Hippocampal formation (tissue), 2 donors: ENCODE measurements at places on chromosomes 3 and 15.

GRCh38 chr15:31525988-31526665 is 199.5 kb downstream of the KLF13 start:
- no peak for DNase-seq

DNA sequence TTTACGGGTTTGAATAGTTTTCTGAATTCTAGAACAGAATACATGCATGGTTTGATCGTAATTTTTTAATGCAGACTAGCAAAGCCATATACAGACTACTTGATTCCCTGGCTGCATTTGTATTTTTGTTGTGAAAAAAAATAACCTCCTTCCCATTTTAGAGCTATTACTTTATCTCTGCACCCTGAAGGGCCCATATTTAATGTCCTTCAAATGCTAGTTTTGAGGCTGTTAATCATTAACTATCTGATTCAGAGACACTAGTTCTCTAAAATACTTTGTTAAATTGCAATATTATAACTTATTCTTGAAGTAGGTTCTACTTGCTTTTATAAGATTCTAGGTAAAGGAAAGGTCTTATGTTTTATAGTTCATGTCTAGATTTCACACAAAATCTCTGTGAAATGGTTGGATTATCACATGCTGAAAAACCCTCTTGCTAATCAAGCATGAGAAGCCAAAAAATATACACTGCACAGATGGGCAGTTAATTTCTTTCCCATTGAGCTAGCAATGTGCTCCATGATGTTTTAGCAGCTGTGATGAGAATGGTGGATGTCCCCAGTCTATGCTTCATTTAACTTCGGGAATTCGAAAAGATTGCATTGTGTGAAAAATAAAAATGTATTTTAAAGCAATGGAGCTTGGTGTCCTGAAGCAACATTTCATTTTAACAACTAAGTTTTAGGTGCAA is 634.0 kb upstream of the BCHE start:
- no peak for DNase-seq

DNA sequence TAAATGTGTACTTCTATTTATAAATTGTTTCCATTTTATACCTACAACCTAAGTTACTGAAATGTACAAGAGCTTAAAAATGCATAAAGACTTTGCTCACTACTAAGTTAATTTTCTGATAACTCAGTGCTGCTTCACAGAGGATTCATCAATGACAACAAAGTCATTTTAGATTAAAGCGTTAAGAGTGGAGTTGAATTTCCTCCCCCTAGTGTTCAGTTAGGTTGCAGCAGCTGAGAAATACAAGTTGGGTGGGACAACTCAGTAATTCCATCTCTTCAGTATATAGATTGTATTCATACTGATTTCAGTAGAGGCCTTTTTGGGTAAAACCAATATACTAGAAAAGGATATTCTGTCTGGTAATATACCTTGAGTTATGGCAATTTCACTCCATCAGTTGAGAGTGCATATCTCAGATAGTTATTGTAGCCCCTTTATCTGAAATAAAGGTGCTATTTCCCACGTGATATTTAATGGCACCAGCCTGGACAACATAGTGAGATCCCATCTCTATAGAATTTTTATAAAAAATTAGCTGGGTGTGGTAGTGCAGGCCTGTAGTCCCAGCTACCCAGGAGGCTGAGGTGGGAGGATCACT is 6.9 kb upstream of the RPL35A start:
- no peak for DNase-seq

DNA sequence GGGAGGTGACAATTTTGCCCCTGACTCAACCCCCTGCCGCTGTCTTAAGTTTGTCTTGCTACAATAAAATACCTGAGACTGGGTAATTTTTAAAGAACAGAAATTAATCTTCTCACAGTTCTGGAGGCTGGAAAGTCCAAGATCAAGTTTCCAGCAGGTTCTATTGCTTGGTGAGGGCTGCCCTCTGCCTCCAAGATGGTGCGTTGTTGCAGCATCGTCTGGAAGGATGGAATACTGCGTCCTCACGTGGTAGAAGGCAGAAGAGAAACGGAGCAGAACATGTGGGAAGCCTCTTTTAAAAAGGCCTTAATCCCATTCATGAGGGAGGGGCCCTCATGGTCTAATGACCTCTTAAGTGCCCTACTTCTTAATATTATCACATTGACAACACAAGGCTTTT is 87.3 kb upstream of the SNTN start:
- no peak for DNase-seq

DNA sequence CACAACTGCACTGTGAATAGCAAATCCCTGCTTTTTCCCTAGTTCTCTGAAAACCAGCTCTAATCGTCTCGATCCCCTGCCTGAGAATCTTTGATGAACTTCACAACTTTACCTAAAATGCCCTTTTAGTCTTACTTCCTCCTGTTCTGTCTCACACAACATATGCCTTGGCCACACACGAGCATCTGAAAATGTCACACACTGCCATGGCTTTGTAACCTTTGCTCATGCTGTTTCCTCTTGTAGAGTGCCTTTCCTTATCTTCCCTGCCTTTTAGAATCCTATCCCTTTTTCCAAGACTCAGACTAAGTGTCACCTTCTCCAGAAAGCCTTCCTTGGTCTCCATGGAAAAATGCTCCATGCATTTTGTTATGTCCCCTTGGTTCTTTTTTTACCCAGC is 71.4 kb upstream of the HACD2 start:
- no peak for DNase-seq

DNA sequence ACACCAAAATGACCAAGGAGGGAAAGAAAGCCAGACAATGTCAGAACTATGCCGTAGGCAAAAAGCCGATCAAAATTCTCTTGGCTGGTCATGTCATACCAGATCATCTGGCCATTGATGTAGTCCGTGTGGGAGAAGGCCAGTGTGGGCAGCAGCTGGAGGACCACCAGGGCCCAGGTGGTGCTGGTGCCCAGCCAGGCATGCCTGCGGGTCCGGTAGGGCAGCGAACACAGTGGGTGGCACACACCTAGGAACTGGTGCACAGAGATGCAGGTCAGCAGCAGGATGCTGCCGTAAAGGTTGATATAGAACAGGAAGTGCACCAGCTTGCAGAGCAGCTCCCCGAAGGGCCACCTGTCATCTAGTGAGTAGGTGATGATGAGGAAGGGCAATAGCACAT is 39.5 kb downstream of the MFSD1 start:
- no peak for DNase-seq

- DNase-seq: no peak
These were observed 733.0 kb downstream of the ZPLD1 start for GRCh38 chr3:103167850-103168249.

DNA sequence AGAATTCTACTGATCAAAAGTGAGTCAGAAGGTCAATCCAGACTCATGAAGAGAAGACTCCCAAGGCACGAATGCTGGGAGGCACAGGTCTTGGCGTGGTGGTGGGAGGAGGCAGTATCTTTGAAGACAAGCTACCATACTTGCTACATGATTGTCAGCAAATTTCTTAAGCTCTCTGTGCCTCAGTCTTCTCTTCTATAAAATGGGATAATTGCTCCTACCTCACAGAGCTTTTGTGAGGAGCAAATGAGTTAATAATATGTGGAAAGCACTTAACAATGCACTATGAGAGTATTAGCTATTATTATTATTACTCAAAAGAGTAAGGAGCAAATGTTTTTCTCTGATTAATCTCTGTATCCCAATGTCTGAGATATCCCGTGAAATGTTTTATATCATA is 36.2 kb downstream of the EHD4 start:
- no peak for DNase-seq
